ENCODE measurements at places on chromosomes 4 and X.

- no peak for DNase-seq
These were observed 108.4 kb downstream of the LINC00632 start for GRCh38 chrX:140817943-140818342.

DNA sequence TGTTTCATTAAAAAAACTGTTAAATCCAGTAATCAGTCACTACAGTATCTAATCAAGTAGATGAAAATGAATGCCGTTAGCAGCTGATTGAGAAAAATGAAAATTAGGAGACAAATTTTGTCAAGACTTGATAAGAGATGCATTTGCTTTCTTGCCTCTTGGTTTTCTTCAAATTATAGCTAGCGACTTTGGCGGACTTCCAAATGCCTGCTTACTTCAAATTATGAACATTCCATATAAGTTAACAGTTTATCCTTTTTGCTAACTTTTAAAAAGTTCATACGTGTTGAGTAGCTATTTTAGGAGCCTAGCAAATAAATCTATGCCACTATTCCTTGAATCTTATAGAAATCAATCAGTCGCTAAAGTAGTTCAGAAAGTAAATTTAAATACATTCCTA is 58.8 kb downstream of the PPP4R3C start:
- DNase-seq = no peak

- DNase-seq = no peak
These were observed 4.5 kb upstream of the GRSF1 start for GRCh38 chr4:70844180-70844579.

- DNase-seq = no peak
These were observed 170.7 kb downstream of the HHIP start for GRCh38 chr4:144816668-144817067.

Data from activated T-helper 9 cell treated with anti-CD3 and anti-CD28 coated beads, Interleukin-2, amount 50 U/mL, for 16 hours (primary cell).